Activated CD4-positive, alpha-beta memory T cell treated with anti-CD3 and anti-CD28 coated beads, Interleukin-2, amount 10 ng/mL, durations not matched to agents 7 days and 5 days (primary cell): ENCODE measurements at places on chromosomes 6 and 20.

GRCh38 chr6:145627451-145627850 is 107.9 kb downstream of the EPM2A start:
- no peaks in the 10 kb centered on the region for H3K27me3 ChIP-seq
- H3K27ac ChIP-seq = no peak overlapping the region
- no peak for DNase-seq
- no peaks in the 10 kb centered on the region for H3K4me1 ChIP-seq
- H3K36me3 ChIP-seq = no peaks in the 10 kb centered on the region

GRCh38 chr6:43972913-43973300 is 154.3 kb downstream of the MRPL14 start:
- H3K27me3 ChIP-seq = peaks cover 37% of the 10 kb centered on the region
- H3K36me3 ChIP-seq = no peaks in the 10 kb centered on the region
- no peaks in the 10 kb centered on the region for H3K4me1 ChIP-seq
- no peak overlapping the region for H3K4me3 ChIP-seq

- peaks cover 15% of the 10 kb centered on the region for H3K36me3 ChIP-seq
- DNase-seq = no peak
- H3K27ac ChIP-seq = no peak overlapping the region
- no peak overlapping the region for H3K4me3 ChIP-seq
Measured at GRCh38 chr6:149004664-149005063, 257.8 kb downstream of the UST start.

DNA sequence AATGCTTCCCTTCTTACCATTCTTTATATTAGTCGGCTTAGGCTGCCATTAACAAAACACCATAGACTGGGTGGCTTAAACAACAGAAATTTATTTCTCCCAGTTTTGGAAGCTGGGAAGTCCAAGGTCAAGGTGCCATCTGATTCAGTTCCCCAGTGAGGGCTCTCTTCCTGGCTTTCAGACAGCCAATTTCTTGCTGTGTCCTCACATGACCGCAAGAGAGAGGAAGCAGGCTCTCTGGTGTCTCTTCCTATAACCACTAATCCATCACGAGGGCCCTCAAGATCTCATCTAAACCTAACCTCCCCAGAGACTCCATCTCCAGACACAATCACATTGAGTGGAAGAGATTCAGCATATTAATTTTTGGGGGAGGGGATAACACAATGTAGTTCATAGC is 193.0 kb upstream of the SGK1 start:
- H3K27me3 ChIP-seq = no peaks in the 10 kb centered on the region
- H3K36me3 ChIP-seq = no peaks in the 10 kb centered on the region
- H3K4me1 ChIP-seq = no peaks in the 10 kb centered on the region
- no peak overlapping the region for H3K4me3 ChIP-seq
